Endodermal cell (in vitro differentiated cells): ENCODE measurements at places on chromosomes 5 and 9. TPM values are rescaled to one million over a fixed set of nuclear protein-coding genes. Genes with fewer than 3 reads are reported as not detected.

The LRRC19 gene
- total RNA-seq, result not detected in 2 replicates

The GPR150 gene
- 0.22 to 0.45 TPM (median 0.29 TPM) in 3 replicates for total RNA-seq

The PDE6A gene
- 0.07 to 0.15 TPM (median 0.09 TPM) in 3 replicates for total RNA-seq

The F2RL2 gene
- 0.09 to 0.84 TPM (median 0.53 TPM) in 3 replicates for total RNA-seq

GRCh38 chr5:171419688-171420430, 412 bp downstream of the FGF18 start:
- no peaks in the 10 kb centered on the region for H3K4me1 ChIP-seq
- H3K27ac ChIP-seq, result no peak overlapping the region
- peak; percentile 83 for DNase-seq
- no peaks in the 10 kb centered on the region for H3K36me3 ChIP-seq
- peaks cover 39% of the 10 kb centered on the region for H3K27me3 ChIP-seq

DNA sequence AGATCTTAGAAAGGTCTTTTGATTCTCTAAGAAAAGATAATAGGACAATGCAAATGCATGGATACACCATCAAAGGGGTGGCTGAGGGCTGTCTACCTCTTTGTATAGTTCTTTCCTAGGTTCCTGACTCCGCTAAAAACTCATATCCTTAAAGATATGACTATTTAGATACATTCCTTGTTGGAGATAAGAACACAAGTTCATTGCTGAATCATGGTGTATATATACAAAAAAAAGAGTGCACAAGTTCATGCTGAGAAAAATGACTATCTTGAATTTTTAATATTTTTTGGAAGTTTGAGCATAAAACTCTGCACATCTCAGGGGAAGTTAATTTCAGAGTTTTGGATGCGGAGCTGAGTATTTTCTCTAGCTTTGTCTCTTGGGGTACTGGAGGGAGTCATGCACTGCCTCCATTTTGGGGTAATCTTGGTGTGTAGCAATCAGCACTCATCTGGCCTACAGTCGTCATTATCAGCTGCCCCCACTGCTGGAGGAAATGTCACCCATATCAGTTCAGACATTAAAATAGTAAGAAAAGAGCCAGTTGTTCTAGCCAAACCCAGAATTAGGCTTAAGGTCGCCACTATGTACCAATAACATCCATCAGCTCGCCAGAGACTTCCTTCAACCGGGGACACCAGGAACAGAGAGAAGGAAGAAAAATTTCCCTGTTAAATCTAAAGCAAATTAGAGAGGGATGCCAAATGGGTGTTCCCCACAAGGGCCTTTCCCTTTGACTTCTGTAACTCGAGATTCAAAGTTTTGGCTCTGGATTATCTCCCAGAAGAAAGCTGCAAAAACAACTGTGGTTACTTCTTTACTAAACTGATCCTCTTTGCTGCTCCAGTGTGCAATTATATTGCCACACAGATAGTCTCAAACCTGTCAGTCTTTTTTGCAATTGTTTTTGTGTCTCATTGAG, 49.0 kb downstream of the PTTG1 start:
- no peaks in the 10 kb centered on the region for H3K27me3 ChIP-seq
- no peak overlapping the region for H3K4me3 ChIP-seq
- H3K27ac ChIP-seq, result no peak overlapping the region

DNA sequence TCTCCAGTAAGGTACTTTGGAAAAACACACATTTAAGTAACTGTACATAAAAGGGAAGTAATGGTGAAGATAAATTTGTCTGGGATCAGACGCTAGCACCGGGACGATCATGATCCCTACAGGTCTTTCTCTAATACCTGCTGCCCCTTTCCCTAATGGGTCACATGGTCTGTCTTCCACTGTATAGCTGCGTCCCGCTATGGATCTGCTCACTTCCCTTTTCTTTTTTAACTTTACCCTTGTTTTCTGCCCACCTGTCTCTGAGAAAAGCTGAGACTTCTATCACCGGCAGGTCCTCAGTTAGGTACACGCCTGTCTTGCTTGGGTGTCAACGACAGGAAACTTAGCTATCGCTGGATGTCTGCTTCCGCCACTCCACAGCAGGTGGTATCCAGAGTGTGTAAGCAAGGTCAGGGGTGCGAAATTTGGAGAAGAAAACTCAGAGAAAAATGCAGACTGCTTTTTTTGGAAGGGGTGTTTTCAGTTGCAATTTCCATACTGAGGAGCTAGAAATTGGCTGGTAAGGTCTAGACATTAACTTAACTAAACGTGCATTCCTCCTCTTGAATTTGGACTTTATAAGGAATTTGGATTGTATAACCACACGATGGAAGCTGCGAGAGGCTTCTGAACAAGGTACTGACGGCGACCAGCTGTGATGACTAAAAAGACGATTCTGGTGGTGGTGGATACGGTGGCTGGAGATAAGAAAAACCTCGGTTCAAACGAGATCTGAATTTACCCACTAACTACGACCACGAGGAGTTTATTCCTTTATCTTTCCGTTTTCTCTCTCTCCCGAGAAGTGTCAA, 1.1 kb upstream of the ICE1 start:
- no peaks in the 10 kb centered on the region for H3K27me3 ChIP-seq
- DNase-seq, result no peak
- H3K36me3 ChIP-seq, result no peaks in the 10 kb centered on the region
- H3K4me3 ChIP-seq, result peak overlapping the region; percentile 95
- peak overlapping the region; percentile 100 for H3K27ac ChIP-seq

DNA sequence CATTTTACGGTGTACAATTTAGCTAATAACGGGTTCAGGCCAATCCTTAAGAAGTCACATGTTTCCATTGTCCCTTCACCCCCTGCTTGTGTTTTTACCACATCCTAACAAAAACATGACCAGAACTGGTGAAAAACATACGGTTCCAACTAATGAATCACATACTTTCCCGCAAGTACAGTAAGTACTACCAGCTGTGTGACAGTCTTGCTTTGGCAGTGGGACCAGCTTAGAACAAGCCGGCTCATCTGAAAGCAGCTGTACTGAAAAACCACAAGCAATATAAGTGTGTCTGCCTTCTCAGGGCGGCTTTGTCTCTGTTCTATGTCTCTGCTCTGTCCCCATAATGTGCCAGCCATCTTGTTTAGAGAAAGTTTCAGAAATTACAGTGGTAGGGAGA, 242.5 kb downstream of the BNC2 start:
- H3K27me3 ChIP-seq, result no peaks in the 10 kb centered on the region
- H3K27ac ChIP-seq, result no peak overlapping the region
- no peak for DNase-seq
- H3K4me1 ChIP-seq, result peaks cover 3% of the 10 kb centered on the region
- H3K4me3 ChIP-seq, result no peak overlapping the region
- no peaks in the 10 kb centered on the region for H3K36me3 ChIP-seq

DNA sequence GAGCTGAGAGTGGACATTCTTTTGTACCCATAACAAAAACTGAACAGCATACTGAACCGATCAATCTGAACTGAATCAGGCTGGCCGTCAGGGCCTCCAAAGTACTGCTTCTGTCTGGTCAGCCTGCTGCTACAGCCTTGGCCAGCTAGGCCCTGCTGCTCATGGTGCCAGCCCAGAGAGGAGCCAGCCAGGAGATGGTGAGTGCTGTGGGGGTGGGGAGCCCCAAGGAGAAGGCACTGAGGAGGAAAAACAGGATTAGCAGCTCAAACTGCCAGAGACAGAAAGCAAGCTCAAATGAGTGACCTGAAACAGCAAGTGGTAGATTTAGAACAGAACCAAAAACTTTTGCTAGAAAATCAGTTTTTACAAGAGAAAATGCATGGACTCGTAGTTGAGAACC, 23.9 kb downstream of the SRP19 start:
- H3K4me1 ChIP-seq, result no peaks in the 10 kb centered on the region
- no peak for DNase-seq
- H3K27ac ChIP-seq, result no peak overlapping the region
- H3K27me3 ChIP-seq, result no peaks in the 10 kb centered on the region
- no peak overlapping the region for H3K4me3 ChIP-seq
- peaks cover 87% of the 10 kb centered on the region for H3K36me3 ChIP-seq

- H3K4me3 ChIP-seq, result no peak overlapping the region
- no peaks in the 10 kb centered on the region for H3K36me3 ChIP-seq
- H3K27ac ChIP-seq, result no peak overlapping the region
- DNase-seq, result no peak
- no peaks in the 10 kb centered on the region for H3K4me1 ChIP-seq
- no peaks in the 10 kb centered on the region for H3K27me3 ChIP-seq
Measured at GRCh38 chr5:110104726-110105669, 415.3 kb downstream of the MAN2A1 start.

GRCh38 chr9:125674981-125675973, 31.7 kb downstream of the MAPKAP1 start:
- H3K36me3 ChIP-seq, result peaks cover 13% of the 10 kb centered on the region
- H3K4me1 ChIP-seq, result no peaks in the 10 kb centered on the region
- H3K27me3 ChIP-seq, result no peaks in the 10 kb centered on the region
- no peak overlapping the region for H3K4me3 ChIP-seq

- no peaks in the 10 kb centered on the region for H3K36me3 ChIP-seq
- no peaks in the 10 kb centered on the region for H3K27me3 ChIP-seq
- H3K27ac ChIP-seq, result no peak overlapping the region
- DNase-seq, result no peak
- no peak overlapping the region for H3K4me3 ChIP-seq
- peaks cover 4% of the 10 kb centered on the region for H3K4me1 ChIP-seq
Measured at GRCh38 chr5:160342413-160342941, 27.9 kb downstream of the C1QTNF2 start.

DNA sequence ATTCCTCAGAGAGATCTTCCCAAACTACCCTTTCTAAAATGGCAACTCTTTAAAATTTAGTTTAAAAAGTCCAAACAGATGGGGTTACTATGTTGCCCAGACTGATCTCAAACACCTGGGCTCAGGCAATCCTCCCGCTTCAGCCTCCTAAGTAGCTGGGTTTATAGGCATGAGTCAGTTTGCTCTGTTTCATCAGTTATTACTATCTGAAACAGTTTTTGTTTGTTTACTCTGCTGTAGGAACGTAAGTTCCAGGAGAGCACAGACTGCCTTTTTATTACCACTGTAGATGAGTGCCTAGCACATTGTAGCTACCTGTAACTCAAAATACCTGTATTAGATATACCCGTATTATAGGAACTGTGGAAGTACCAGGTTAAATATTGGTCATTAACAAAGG, 89.4 kb downstream of the UHRF2 start:
- no peak overlapping the region for H3K27ac ChIP-seq
- H3K4me3 ChIP-seq, result no peak overlapping the region
- no peak for DNase-seq
- peaks cover 6% of the 10 kb centered on the region for H3K4me1 ChIP-seq
- peaks cover 80% of the 10 kb centered on the region for H3K36me3 ChIP-seq
- H3K27me3 ChIP-seq, result no peaks in the 10 kb centered on the region

GRCh38 chr5:55039843-55040242, 15.8 kb downstream of the GZMK start:
- H3K4me3 ChIP-seq, result no peak overlapping the region
- no peak for DNase-seq
- peaks cover 25% of the 10 kb centered on the region for H3K27me3 ChIP-seq
- H3K36me3 ChIP-seq, result no peaks in the 10 kb centered on the region
